ENCODE measurements at places on chromosomes 3 and 15.
A peak's percentile ranks its signal among the peaks of the same experiment; 100 is the strongest.

DNA sequence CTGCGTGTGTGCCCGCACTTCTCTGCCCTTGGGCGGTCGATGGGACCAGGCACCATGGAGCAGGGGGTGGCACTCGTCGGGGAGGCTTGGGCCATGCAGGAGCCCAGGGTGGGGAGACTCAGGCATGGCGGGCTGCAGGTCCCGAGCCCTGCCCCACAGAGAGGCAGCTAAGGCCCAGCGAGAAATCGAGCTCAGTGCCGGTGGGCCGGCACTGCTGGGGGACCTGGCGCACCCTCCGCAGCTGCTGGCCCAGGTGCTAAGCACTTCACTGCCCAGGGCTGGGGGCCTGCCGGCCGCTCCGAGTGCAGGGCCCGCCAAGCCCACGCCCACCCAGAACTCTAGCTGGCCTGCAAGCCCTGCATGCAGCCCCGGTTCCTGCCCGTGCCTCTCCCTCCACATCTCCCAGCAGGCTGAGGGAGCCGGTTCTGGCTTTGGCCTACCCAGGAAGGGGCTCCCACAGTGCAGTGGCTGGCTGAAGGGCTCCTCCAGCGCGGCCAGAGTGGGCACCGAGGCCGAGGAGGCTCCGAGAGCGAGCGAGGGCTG, 553 bp upstream of the RTP4 start:
- no peak for DNase-seq

DNA sequence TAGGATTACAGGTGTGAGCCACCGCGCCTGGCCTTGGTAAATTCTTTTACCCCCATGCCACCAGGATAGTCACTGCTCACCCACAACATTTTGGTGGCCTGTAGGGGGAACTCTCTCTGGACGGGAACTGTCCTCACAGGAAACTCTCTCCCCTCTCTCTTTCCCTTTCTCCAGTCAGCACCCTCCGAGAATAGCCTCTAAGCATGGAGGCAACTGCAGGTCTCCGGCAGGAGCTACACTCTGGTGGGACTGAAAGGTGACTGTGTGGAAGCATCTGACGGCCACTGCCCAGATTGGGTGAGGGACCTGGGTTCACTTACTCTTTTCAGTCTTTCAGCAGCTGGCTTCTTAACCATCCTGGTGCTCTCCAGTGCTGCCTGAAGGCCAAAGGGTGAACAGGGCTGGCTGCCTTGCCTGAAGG, 21.3 kb downstream of the TRANK1 start:
- DNase-seq: no peak

GRCh38 chr3:193894121-193894863, 241.7 kb upstream of the HES1 start:
- DNase-seq: no peak

DNA sequence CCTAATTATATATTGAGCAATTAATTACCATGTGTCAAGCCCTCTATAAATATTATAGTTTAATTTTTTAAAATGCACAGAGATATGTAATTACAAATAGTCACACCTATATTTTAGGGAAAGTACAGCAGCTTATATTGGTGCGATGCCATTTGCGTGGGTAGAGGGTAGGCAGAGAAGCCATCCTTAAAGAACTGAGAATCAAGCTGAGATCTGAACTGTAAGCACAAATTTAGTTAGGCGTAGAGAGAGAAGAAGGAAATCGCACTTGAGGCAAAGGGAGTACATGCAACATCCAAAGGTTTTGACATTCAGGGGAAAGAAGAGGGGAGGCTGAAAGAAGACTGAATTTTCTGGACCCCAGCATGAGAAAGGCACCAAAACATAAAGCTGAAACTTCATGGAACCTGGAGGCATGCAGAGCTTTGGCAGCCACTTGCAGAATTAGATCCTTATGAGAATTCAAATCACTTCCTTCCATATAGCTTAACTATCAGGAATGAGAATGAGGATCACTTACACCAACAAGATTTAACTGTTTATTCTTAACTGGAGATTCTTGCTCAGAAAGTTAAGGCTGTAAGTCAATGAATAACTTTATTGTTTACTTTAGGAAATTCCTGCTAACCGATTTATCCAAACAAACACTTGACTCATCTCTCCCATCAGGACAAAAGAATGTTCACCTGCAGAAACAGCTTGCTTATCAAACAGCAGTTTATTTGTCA, 114.3 kb downstream of the TGFBR2 start:
- peak; percentile 74 for DNase-seq

GRCh38 chr3:159764490-159765029, 224.1 kb upstream of the IL12A start:
- DNase-seq: no peak

GRCh38 chr3:42129014-42129953, 38.1 kb downstream of the TRAK1 start:
- peak; percentile 9 for DNase-seq

GRCh38 chr3:15805756-15806266, 8.0 kb upstream of the ANKRD28 start:
- peak; percentile 78 for DNase-seq

DNA sequence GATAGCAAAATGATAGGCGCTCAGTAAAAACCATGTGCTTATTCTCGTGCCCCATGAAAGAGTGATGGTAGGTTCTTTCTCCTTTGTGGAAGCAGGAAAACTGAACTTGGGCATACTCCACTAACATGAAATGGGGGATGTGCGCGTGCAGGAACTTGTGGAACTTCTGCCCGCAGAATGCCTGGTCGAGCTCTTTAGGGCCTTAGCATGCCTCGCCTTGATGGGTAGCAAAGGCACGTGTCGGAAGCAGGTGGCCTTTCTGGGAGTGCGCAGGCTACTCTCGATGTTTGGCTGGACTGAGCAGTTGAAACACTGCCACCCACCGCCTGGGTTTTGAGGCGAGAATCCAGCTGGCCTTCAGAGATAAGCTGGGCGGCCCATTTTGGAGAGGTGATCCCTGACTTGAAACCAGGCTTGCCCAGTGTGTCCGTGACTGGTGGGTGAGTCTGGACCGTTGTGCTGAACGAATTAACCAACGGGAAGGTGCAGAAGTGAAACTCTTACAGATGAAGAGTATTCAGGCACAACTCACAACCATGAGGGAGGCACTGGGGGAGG, 842 bp downstream of the PCCB start:
- peak; percentile 71 for DNase-seq

DNA sequence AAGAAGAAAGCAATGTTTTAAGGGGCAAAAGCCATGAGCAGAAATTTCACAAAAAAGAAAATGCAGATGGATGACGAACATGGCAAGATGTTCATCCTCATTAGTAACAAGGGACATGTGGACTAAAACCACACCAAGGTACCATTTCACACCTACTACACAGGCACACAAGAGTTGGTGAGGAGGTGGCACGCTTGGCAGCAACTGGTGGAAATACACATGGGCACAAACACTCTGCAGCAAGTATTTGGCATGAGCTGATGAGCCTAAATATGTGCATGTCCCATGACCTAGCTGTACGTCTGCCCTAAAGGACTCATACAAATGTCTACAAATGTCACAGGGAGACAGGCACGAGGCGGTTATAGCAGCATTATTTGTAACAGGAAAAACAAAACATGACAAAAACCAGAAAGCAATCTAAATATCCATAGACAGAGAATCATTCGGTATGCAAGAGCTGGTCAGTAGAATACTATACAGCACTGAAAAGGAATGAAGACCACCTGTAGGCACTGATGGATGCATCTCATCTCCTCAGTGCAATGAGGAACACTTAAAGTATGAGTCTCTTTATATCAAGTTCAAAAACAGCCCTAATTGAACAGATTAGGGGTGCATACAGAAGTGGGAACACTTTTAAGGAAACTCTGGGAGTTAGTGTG, 11.5 kb upstream of the FBLN2 start:
- no peak for DNase-seq
